ENCODE measurements at places on chromosomes 11 and 22.
A peak's percentile ranks its signal among the peaks of the same experiment; 100 is the strongest.

- no peak for DNase-seq
These were observed 24.3 kb downstream of the MPPED2 start for GRCh38 chr11:30561691-30562415.

- DNase-seq: no peak
These were observed 8.2 kb upstream of the PLA2G3 start for GRCh38 chr22:31148488-31148887.

GRCh38 chr22:48042621-48043395, 1280.4 kb downstream of the TBC1D22A start:
- DNase-seq: no peak

- DNase-seq: no peak
These were observed 8.3 kb downstream of the PRR5L start for GRCh38 chr11:36304351-36304750.

GRCh38 chr11:115906171-115906570, 402.0 kb upstream of the CADM1 start:
- DNase-seq: no peak

DNA sequence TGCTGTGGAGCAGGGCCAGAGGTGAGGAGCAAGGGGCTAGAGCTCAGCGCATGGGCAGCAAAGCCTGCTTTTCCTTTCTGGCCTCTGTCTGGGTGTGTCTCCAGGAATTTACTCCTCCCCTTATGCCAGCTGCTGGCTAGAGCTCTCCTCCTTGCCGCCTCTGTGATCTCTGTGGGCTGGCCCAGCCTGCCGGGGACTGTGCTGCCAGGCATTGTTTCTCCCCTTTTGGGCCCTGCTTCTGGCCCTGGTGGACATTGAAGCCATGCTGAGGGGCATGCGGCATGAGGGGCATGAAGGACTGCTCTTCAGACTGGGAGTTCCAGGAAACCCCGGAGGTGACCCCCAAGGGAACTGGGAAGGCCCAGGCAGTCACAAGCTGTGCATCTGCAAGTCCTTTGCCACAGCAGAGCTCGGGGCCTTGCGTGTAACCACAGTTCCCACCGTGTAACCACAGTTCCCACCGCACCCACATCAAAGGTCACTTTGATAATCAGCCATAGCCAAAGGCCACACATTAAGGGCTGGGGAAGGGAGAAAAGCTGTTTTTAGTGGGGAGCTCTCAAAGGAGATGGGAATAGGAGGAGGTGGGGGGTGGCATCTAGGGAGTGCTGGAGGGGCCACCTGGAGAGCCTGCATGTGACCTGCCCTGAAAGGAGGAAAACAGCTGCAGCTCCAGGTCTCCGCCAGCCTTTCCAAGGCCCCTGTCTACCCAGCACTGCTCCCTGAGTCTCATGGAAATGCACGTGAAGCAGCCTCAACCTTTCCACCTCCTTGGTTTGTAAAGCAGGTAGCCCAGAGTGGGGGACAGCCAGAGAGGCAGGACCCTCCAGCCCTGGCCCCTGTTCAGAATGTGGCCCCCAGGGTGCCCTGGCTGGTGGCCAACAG, 62.3 kb downstream of the PPFIBP2 start:
- DNase-seq: no peak

DNA sequence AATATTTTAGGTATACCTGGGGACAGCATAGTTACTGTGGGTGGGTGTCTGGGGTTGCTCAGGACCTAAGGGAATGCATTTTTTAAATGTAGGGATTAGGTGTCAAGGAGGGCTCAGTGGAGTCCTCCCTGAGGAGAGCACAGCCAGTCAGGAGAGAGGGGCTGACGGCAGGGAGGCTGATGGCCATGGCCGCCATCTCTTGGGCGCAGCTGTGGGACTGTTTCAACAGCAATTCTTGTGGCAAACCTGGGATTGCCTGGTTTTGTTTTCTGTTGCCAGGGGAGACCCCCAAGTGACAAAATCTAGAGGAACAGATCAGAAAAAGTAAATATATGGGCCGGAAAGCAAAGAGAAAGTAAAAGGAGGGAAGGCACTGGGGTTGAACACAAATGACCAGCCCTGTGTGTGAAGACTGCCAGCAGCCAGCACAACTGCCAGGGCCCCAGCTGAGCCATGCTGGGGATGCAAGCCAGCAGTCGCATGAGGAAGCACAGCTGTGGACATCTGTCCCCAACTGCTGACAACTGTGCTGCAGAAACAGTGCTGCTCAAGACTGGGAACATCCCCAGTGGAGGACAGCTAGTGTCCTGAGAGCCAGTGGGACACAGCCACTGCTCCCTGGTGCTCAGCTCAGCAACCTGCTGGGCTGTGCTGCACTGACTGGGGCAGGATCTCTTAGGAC, 10.5 kb downstream of the MIF start:
- no peak for DNase-seq

- no peak for DNase-seq
These were observed 605.0 kb upstream of the RAG2 start for GRCh38 chr11:37203006-37203405.

DNA sequence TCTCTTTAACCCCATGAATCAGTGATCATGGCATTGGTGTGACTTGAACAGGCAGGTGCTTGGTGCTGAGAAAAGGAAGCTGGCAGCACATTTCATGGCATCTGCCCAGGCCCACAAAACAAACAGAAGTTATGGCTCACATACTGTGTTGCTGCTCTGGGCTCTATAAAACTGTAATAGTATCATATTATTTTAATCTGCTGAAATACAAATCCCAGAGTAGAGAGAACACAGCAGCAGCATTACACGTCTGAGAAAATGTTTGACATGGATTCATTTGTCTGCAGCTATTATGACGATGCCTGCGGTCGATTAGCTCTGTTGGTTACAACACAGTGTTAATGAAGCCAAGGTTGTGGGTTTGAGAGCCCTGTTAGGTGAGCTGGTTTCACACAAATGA, 80.8 kb downstream of the ALX4 start:
- no peak for DNase-seq

GRCh38 chr22:45980761-45981160, 3.8 kb upstream of the WNT7B start:
- DNase-seq: no peak

DNA sequence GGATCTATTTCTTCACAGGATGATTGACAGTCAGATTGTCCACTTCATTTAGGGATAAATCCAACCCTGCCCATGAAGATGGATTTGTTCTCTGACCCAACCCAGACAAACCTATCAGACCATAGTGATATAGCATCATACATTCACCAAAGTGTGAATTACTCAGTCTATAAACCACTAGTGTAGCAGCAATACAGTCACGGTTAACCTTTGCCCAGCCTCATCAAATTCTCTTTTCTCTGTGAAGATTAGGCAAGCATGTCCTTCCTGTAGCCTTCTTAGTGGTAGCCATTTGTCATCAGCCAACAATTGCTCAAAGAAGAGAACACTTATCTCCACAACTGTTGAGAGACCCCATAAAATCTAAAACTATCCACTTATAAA, 14.4 kb upstream of the BIRC2 start:
- DNase-seq: no peak

GRCh38 chr22:25508161-25508560, 56.3 kb upstream of the GRK3 start:
- DNase-seq: no peak

DNA sequence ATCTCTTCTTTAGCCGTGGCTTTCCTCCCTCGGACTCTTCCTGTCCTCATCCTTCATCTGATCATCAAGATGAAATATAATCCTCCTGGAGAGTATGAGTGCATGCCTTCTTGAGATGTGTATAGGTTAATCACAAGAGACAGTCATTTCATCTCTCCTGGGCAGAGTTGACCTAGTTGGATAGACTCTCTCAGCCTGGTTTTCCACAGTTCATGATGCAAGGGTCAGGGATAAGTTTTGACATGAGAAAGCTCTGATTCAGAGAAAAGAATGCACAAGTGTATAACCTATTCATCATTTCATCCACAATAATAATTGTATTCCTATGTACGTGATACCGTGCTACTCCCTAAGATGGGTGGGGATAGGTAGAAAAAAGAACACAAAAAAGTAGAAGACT, 33.2 kb upstream of the CCDC90B start:
- no peak for DNase-seq

- DNase-seq: no peak
These were observed 21.5 kb downstream of the FADS3 start for GRCh38 chr11:61869708-61870451.

GRCh38 chr22:39721206-39722031, 150.9 kb downstream of the CACNA1I start:
- DNase-seq: no peak

DNA sequence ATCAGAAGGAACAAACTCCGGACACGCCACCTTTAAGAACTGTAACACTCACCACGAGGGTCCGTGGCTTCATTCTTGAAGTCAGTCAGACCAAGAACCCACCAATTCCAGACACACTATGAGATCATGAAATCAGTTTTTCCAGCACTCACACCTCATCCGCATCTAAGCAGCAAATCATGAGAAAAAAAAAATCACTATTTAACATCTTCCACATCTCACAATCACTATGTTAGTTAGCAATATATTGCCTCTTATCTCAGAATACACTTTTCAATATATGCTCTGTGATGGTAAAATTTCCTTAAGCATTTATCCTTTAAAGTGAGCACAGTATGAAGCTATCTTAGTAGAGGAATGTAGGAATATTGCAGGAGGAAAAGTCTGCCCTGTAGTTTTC, 328.7 kb downstream of the FAM181B start:
- DNase-seq: no peak

DNA sequence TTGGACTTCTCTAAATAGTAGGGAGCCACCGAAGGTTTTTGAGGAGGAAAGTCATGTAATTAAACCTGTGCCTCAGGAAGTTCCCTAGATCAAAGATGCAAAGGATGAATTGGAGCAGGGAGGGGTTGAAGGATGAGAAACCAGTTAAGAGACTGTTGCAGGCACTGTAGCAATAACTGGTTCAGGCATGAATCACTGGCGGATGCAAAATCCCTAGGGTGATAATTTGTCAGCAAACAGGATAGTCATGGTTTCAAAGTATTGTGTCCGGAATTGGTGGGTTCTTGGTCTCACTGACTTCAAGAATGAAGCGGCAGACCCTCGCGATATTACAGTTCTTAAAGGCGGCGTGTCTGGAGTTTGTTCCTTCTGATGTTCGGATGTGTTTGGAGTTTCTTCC, 19.9 kb downstream of the TRIOBP start:
- DNase-seq: no peak

DNA sequence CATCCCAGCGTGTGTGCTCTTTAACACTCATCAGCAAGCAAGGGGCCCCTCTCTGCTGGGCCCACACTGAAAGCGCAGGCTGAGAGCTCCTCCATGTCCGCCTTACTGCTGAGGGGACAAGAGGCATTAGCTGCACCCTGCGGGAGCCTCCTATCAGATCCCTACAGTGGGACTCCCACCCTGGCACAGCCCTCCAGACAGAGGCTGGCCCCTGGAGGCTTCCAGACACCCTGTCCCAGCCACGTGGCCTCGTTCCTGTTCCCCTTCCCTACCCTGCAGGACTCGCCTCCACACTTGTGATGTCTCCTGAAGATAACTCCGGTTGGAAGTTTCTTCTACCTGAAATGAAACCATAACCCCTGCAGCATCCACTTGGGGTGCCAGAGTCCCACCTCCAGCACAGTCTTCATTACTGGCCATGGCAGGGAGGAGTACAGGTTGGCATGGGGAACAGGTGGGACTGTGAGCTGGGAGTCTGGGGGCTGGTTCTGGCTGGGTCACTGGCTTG, 5.0 kb upstream of the SH3BP1 start:
- no peak for DNase-seq

DNA sequence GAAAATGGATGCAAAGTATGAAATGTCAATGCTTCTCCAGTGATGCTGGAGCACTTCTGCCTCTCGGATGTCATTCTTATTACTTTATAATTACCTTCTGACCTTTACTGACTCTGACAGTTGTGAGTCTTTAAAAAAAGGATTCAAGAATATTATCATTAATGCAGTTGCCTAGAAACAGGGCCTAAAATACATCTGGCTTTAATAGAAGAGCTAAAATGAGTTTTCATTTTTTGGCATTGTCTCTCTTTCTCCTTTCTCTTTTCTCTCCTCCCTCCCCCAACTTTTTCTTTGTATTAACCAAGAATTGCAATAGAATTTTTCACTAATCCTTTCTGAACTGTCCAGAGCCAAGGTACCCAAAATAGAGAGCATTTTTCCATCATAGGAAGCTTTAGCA, 45.9 kb downstream of the FDX1 start:
- DNase-seq: no peak

DNA sequence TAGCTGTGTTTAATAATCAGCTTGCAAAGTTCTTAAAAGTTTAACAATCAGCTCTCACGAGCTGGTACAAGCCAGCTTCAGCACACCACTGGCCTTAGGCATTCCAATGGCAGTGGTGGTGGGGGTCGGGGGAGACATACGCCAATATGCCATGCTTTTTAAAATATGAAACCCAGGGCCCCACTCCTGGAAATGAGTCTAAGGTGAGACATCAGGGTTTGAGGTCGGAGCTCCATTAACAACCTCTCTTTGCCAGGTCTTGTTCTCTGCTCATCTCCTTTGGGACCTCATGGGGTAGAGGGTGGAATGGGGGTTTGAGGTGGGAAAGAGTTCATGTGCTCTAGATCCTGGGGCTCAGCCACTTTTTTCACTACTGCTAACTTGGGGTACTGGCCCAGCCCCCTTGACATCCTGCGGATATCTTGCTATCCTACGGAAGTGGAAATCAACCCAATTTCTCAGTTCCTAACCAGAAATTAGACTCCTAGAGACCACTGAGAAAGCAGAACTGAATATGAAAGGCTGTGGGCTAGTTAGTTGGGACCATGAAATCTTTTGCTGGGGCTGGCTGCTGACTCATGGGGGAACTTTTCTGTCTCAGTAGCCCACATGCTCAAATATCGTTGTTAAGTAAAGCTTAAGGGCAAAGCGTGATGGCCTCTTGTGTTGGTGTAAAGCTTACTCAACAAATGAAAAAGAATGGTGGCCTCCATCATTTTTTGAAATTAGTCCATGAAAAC, 90.1 kb downstream of the PDHX start:
- DNase-seq: peak; percentile 18

DNA sequence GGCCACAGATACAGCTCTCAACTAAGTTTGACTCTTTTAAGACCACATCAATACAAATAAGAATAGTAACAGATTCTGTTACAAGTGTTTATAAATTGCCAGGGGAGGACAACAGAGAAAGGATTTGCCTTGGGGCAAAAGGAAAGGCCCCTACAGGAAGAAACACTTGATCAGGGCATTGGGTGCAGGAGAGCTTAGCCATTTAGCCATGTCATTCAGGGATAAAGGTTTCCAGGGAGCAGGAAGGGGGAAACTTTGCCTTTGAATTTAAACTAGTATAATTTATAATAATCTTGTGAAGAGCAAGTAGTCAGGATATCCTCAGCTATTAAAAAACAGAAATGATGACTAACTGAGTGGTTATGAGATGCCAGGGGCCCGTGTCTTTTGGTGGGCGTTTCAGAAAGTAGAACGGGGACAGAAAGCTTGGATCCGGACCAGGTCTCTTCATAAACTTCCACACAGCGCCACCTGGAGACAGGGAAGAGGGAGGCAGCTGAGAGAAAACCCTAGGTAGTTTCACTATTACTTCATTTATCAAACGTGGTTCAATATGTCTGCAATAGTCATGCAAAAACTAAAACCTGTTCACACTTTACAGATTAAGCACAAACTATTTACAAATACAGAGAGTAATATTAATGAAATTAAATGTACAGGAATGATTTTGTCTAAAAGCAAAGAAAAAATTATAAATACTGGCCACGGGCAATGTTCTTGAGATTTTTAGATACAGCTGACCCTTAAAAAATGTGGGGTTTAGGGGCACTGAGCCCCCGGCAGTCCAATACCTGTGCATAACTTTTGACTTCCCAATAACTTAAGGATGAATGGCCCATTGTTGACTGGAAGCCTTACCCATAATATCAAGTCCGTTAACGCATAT, 11.0 kb upstream of the SLC5A4 start:
- DNase-seq: peak; percentile 67

Data from stimulated activated CD4-positive, alpha-beta T cell treated with anti-CD3 and anti-CD28 coated beads, Interleukin-2, amount 100 ng/mL, for 48 hours (primary cell).